Activated CD4-positive, alpha-beta T cell treated with anti-CD3 and anti-CD28 coated beads, Interleukin-2, amount 50 U/mL, for 4 hours (primary cell): ENCODE measurements at places on chromosomes 5 and 9.

DNA sequence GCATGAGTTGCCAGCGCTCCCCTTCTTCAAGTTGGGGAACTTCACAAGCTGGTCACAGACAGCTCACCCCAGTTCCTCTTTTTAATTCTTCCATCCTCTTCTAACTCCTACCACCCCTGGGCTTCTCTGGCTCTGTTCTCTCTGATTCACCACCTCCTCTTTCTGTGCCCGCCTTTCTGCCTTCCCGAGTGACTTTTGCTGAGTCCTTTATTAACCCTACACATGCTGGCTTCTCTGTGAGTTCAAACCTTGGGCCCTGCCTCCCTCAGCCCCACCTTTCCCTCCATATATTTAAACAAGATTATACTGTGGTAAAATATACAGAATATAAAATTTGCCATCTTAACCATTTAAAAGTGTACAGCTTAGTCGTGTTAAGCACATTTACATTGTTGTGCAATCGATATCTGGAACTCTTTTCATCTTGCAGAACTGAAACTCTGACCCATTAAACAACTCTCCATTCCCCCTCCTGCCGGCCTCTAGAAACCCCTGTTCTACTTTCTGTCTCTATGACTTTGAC, 32.0 kb downstream of the SLC46A2 start:
- DNase-seq, result no peak

DNA sequence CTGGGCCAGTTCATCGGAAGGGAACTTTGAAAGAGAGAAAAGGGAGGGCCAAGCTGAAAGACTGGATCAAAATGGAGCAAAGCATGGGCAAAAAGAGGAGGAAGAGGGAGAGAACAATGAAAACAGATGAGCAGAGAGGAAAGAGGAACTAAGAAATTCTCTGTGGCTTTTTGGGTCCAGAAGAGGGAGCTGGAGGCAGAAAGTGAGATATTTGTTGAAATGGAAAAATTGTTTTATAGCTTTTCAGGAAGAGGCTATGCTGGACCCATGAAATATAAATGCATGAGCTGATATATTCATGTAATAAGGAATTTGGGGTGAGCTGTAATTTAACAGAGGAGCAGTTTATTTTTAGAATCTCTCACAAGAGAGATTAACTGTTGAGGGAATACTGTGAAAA, 457.3 kb downstream of the DMAC1 start:
- DNase-seq, result no peak

DNA sequence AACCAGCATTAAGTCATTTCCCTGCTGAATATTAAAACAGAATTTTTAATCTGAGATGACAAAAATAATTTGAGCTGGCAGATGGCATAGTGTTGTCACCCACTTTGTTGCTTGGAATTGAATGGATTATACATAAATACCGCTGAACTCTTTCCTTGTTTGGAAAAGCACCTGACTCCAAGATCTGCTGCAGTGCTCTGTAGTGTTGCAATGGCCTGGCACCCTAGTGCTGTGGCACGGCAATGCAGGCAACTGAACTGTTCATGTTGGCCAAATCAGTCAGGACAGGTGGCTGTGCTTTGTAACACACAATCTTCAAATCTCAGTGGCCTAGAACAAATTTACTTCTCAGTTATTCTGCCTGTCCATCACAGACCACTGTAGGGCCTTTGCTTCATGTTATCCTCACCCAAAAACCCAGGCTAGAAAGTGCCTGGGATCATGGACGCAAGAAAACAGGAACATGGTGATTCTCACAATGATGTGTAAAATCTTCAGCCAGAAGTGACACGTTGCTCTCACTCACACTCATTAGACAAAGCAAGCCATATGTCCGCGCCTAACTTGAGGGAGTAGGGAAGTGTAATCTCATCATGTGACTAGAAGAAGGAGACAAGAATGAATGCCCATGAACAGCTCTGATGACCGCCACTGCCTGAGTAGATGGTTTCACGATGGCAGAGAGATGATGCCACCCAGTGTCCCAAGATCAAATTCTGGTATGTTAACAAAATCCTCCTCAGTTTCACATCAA, 191.9 kb upstream of the PUM3 start:
- no peak for DNase-seq

GRCh38 chr5:157951673-157952373, 92.9 kb upstream of the CLINT1 start:
- no peak for DNase-seq

- no peak for DNase-seq
Observed at GRCh38 chr9:80191108-80191507, 619.3 kb downstream of the TLE4 start.

GRCh38 chr9:114448706-114449105, 56.6 kb downstream of the WHRN start:
- DNase-seq, result no peak

DNA sequence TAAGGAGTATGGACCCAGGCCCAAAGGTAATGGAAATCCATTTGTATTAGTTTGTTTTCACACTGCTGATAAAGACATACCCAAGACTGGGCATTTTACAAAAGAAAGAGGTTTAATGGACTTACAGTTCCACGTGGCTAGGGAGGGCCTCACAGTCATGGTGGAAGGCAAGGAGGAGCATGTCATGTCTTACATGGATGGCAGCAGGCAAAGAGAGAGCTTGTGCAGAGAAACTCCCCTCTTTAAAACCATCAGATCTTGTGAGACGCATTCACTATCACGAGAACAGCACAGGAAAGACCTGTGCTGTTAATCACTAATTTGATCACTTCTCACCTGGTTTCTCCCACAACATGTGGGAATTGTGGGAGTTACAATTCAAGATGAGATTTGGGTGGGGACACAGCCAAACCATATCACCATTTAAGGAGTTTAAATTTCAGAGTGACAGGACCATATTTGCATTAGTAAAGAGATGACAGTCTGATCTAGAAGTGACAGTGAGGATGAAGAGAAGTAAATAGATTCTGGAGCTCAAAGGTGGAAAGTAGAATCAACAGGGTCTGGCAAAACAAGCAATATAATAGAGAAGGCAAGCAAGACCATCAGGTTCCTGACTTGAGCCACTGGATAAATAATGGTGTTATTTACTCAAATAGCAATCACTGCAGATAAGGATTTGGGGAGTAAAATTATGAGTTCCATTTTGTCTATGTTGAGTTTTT, 7.5 kb upstream of the FAM169A start:
- DNase-seq, result no peak

DNA sequence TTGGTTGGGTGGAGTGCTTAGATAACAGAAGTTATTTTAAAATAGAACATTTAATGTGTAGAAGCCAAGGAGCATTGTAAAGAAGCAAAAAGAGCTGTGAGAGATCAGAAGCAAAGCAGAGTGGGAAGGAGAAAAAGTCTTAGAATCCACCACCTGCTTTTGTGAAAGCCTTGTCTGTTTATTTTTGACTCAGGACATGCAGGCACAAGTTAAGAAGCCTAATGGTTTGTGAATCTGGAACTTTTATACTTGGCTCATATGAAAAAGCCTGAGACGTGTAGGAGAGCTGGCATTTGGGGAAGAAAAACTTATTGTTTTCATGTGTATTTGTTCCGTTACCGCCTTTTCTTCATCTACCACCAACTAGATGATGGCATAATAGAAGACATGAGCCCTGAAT, 38.5 kb upstream of the ITGA2 start:
- no peak for DNase-seq

- no peak for DNase-seq
Observed at GRCh38 chr5:176446884-176447590, 1.1 kb upstream of the FAF2 start.

GRCh38 chr9:87667164-87667738, 58.7 kb upstream of the CTSL start:
- no peak for DNase-seq

DNA sequence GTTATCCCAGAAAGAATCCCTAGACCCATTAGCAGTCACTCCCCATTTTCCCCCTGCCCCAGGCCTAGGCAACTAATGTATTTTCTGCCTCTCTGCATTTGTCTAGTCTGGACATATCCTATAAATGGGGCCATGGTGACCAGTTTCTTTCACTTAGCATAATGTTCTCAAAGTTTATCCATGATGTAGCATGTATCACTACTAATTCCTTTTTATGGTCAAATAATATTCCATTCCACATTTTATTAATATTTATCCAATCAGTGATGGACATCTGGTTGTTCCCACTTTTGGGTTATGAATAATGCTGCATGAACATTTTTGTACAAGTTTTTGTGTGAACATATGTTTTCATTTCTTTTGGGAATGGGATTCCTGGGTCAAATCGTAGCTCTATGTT, 1.5 kb downstream of the FCHO2 start:
- DNase-seq, result no peak

DNA sequence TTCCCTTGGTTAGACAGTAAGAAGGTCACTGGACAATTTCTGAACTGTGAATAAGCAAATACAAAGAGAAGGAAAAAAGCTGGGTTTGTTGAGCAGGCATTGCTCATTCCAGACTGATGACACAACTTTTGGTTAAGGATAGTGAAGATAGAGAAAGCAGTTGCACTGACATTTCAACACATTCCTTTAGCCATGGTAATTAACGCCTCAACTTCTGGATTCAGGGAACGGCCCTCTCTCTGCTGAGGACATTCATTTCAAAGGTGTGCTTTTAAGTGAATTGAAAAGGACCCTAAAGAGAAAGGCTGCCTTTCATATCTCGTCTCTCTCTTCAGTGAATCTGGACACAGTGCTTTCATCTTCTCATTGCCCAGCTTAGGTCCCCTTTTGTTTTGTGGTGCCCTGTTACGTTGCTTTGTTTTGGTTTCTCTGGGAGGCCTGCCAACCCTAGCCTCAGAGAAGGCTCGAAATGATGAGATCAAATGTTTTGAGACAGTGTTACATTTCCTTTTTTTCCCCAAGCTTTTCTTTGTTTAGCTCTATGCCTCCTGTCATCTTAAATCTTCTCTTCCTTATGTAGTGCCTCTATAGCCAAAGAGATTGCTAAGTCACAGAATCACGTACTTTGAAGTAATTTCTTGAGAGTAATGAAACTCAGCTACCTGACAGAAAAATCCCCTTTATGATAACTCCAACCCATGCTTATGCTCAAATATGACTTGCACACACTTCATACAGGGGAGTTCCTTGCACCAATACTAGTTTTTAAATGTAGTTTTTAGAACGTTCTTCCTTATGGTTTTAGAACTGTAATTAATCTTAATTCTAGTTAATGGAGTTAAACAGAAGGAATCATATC, 94.4 kb upstream of the IFNE start:
- DNase-seq, result no peak

GRCh38 chr5:147658293-147658932, 124.1 kb downstream of the JAKMIP2 start:
- no peak for DNase-seq

- DNase-seq, result peak; percentile 50
Observed at GRCh38 chr9:92963831-92964606, 16.7 kb downstream of the FGD3 start.

- DNase-seq, result no peak
Observed at GRCh38 chr5:62718324-62718723, 139.7 kb downstream of the LRRC70 start.

DNA sequence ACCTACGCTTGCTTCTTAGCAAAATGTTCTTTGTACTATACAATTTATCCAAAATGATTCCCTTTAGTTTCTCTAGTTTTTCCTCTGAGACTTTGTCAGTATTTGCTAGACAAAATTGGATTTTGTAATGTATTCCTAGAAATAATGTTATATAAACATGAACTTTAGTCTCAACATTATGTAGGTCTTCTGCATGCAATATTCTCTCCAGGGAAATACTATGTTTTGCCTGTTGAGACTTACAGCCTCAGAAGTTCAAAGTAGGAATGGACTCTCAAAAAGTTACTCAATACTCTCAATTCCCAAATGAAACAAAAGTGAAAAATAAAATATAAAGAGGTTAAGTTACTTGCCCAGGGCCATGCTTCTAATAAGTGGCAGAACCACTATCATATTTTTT, 24.8 kb upstream of the SMC2 start:
- DNase-seq, result no peak

GRCh38 chr9:131421691-131422090, 27.8 kb downstream of the PRRC2B start:
- DNase-seq, result no peak
